ENCODE measurements at places on chromosomes 6 and 20. TPM values are rescaled to one million over a fixed set of nuclear protein-coding genes. Genes with fewer than 3 reads are reported as not detected.
A peak's percentile ranks its signal among the peaks of the same experiment; 100 is the strongest.

DNA sequence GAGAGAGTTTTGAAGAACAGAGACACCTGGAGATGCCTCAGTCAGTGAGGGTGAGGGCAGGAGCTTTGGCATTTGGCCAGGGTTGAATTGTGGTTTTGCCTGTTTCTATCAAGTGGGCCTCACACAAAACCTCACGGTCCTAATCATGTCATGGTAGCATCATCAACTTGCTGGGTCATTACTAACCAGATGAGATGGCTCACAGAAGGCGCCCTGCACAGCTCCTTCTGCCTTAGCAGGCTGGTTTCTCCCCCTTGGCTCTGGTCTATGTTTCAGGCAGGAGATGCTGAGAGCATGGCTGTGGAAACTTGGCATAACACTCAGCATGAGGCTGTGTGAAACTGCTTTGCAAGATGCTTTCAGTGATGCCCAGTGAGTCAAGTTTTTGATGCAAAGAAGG lies 99.3 kb downstream of the LRRC1 start:
- H3K36me3 ChIP-seq, result no peaks in the 10 kb centered on the region
- no peak overlapping the region for H3K4me3 ChIP-seq
- H3K4me1 ChIP-seq, result peaks cover 17% of the 10 kb centered on the region
- no peak for DNase-seq
- H3K27me3 ChIP-seq, result no peaks in the 10 kb centered on the region
- H3K27ac ChIP-seq, result no peak overlapping the region

GRCh38 chr20:49630396-49630951 lies 62.5 kb upstream of the PTGIS start:
- no peaks in the 10 kb centered on the region for H3K4me1 ChIP-seq
- peaks cover 3% of the 10 kb centered on the region for H3K36me3 ChIP-seq
- no peak overlapping the region for H3K4me3 ChIP-seq
- DNase-seq, result no peak

DNA sequence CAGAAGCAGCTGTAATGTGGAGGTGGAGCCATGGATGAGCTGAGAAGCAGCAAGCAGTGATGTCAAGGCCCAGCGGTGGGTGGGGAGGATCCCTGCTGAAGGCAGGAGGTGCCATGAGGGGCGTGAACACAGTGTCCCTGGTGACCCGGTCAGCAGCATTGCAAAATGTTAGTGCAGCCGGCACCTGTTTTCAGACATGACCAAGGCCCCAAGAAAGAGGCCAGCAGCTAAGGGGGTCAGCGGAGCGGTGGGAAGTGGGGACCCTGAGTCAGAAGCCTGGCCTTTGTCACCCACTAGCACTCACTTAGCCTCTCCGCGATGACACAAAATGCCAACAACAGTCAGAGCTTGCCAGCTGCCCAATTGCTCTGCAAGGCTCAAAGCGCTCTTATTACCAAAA lies 51.9 kb downstream of the TMEM242 start:
- H3K27ac ChIP-seq, result no peak overlapping the region
- H3K27me3 ChIP-seq, result no peaks in the 10 kb centered on the region
- no peak overlapping the region for H3K4me3 ChIP-seq
- H3K36me3 ChIP-seq, result no peaks in the 10 kb centered on the region

GRCh38 chr6:156647991-156648390 lies 129.2 kb upstream of the ARID1B start:
- peaks cover 13% of the 10 kb centered on the region for H3K27me3 ChIP-seq
- no peak overlapping the region for H3K4me3 ChIP-seq
- no peaks in the 10 kb centered on the region for H3K36me3 ChIP-seq
- peaks cover 12% of the 10 kb centered on the region for H3K4me1 ChIP-seq
- no peak overlapping the region for H3K27ac ChIP-seq

- no peaks in the 10 kb centered on the region for H3K36me3 ChIP-seq
- no peak overlapping the region for H3K4me3 ChIP-seq
- H3K27me3 ChIP-seq, result no peaks in the 10 kb centered on the region
- DNase-seq, result no peak
- peaks cover 5% of the 10 kb centered on the region for H3K4me1 ChIP-seq
- H3K27ac ChIP-seq, result no peak overlapping the region
Observed at GRCh38 chr6:132007474-132008190, 56.5 kb upstream of the CCN2 start.

- H3K36me3 ChIP-seq, result no peaks in the 10 kb centered on the region
- H3K4me3 ChIP-seq, result no peak overlapping the region
- H3K27ac ChIP-seq, result no peak overlapping the region
- H3K27me3 ChIP-seq, result no peaks in the 10 kb centered on the region
- DNase-seq, result no peak
Observed at GRCh38 chr20:41191562-41192500, 54.5 kb downstream of the PLCG1 start.

DNA sequence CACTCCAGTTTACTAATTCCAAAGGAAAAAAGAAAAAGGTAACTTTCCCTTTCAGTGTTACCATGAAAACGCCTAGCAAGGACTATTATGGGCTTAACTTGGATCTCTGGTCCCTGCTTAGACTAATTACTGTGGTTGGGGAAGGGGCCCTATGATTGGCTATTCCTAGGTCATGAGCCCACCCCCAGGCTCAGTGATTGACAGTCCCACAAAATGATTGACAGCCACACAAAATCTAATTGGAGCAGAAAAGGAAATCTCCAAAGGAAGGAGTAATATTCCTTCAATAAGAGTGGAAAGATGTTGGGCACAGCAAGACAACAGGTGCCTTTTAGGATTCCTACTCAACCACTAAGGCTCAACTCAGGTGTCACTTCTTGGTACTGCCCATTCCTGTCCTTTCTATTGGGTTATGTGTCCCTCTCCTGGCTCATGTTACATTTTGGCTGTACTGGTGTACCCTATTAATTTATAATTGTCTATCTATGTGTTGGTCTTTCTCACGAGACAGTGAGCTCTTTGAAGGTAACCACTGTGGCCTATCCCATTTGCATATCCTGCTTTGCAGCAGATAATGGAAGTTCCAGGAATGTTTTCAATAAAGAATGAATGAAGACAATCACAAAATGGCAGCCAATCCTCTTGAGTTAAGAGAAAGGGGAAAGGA lies 5.5 kb upstream of the UTRN start:
- H3K27ac ChIP-seq, result no peak overlapping the region
- H3K4me3 ChIP-seq, result no peak overlapping the region
- no peaks in the 10 kb centered on the region for H3K36me3 ChIP-seq
- H3K27me3 ChIP-seq, result no peaks in the 10 kb centered on the region

DNA sequence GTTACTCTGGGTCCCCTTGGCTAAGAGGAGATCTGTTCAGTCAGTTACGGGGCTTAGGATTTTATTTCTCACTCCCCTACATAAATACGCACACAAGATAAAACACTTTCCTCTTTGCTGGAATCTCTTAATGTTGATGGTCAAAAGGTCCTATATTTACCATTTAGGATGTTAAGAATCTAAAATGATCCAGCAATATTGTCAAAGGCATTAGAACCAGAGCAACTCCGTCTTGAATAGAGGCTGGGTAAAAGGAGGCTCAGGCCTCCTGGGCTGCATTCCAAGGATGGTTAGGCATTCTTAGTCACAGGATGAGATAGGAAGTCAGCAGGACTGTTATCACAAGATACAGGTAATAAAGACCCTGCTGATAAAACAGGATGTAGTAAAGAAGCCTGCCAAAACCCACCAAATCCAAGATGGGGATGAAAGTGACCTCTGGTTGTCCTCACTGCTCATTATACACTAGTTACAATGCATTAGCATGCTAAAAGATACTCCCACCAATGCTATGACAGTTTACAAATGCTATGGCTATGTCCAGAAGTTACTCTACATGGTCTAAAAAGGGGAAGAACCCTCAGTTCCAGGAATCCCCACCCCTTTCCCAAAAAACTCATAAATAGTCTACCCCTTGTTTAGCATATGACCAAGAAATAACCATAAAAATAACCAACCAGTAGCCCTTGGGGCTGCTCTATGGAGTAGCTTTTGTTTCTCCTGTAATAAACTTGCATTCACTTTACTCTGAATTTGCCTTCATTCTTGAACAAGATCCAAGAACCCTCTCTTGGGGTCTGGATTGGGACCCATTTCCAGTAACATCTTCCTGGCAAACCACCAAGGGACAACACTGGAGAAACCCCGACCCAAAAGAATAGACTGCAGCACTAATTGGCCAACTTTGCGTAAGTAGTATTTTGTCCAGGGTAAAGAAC lies 107.5 kb downstream of the DTNBP1 start:
- no peak overlapping the region for H3K27ac ChIP-seq
- no peaks in the 10 kb centered on the region for H3K27me3 ChIP-seq
- H3K4me1 ChIP-seq, result peaks cover 32% of the 10 kb centered on the region
- DNase-seq, result peak; percentile 26

DNA sequence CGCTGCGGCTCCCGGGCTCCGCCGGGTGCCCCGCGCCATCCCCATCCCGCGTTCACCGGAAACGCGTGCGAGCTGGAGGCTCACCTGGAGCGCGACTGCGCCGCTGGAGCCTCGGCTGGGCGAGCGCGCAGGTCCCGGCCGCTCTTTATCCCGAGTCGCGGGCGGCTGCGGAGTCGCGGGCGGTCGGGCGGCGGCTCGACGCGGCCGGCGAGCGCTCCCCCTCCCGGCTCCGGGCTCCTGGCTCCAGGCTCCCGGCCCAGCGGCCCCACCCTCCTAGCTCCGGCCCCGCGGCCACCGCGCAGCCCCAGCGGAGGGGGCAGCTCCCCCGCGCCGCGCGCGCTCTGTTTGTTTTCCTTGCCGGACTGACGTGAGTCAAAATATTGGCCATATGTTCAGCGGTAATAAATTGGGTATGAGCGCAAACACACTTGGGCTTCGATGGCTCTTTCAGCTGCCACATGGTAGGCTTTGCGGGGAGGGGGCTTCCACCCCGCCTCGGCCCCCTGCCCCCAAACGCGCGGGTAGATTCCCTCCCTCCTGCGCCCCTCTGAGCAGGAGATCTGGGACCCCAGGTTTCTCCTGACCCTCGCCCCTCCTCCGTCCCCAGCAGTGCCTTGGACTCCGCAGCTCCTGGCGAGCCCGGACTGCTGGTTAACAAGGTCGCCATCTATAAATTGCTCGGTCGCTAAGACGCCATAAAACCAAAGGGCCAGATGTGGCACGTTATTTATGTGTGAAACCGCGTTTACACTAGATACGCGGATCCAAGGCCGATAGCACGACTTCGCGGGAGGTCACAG lies 8.8 kb upstream of the NKX2-2 start:
- H3K27ac ChIP-seq, result no peak overlapping the region
- no peak overlapping the region for H3K4me3 ChIP-seq
- H3K4me1 ChIP-seq, result no peaks in the 10 kb centered on the region
- peaks cover 86% of the 10 kb centered on the region for H3K27me3 ChIP-seq
- DNase-seq, result no peak

- H3K36me3 ChIP-seq, result no peaks in the 10 kb centered on the region
- peaks cover 2% of the 10 kb centered on the region for H3K27me3 ChIP-seq
- no peak for DNase-seq
- peaks cover 4% of the 10 kb centered on the region for H3K4me1 ChIP-seq
Observed at GRCh38 chr20:21430020-21430419, 32.7 kb upstream of the NKX2-4 start.

BPIFA1 gene
- total RNA-seq, result not detected

XKR7 gene
- total RNA-seq, result 0.04 TPM

NT5E gene
- 115 TPM for total RNA-seq

SLC17A2 gene
- not detected for total RNA-seq

RNF182 gene
- 0.78 TPM for total RNA-seq

SLC24A3 gene
- not detected for total RNA-seq

CCN6 gene
- total RNA-seq, result not detected
